Hematopoietic multipotent progenitor cell treated with erythropoietin and hydrocortisone succinate and interleukin-3 and kit ligand, for 15 days (in vitro differentiated cells): ENCODE measurements at places on chromosomes 6 and 20.

- DNase-seq, result no peak
Measured at GRCh38 chr6:167341665-167342655, 17.1 kb downstream of the TTLL2 start.

DNA sequence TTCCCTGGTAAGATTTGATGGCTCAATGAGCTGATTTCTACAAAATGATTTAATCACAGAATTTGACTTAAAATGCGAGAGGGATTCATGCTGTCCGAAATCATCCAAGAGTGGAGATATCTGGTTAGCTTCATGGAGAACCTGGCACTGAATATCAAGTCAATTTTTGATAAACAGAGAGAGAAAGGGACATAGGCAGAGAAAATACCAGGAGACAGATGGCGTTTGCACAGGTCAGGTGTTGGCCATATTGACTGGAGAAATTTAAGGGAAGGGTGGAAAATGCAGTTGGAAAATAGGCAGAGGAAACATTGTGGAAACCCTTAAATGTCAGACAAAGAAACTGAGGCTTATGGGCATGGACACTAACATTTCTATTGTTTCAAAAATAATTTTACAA is 47.0 kb downstream of the BCAS1 start:
- DNase-seq, result no peak

- DNase-seq, result no peak
Measured at GRCh38 chr6:29627755-29628418, 5.1 kb downstream of the GABBR1 start.

DNA sequence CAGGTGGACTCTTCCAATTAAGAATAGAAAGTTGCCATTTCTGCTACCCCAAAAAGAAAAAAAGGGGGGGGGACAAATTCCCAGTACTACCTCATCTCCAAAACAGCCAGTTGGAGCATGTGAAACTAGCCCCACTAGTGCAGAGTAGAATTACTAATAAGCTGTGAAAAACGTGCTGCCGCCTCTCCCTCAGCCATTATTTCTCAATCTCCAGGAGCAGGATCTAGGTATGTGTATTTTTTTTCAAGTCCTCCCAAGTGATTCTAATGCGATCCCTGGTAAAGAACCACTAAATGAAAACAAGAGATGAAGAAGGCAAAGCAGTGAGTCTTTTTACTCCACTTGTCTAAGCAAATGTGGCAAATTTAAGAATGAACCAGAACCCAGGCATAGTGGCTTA is 154.5 kb upstream of the SHLD1 start:
- no peak for DNase-seq

- DNase-seq, result no peak
Measured at GRCh38 chr6:139175389-139175948, 40.6 kb downstream of the HECA start.

DNA sequence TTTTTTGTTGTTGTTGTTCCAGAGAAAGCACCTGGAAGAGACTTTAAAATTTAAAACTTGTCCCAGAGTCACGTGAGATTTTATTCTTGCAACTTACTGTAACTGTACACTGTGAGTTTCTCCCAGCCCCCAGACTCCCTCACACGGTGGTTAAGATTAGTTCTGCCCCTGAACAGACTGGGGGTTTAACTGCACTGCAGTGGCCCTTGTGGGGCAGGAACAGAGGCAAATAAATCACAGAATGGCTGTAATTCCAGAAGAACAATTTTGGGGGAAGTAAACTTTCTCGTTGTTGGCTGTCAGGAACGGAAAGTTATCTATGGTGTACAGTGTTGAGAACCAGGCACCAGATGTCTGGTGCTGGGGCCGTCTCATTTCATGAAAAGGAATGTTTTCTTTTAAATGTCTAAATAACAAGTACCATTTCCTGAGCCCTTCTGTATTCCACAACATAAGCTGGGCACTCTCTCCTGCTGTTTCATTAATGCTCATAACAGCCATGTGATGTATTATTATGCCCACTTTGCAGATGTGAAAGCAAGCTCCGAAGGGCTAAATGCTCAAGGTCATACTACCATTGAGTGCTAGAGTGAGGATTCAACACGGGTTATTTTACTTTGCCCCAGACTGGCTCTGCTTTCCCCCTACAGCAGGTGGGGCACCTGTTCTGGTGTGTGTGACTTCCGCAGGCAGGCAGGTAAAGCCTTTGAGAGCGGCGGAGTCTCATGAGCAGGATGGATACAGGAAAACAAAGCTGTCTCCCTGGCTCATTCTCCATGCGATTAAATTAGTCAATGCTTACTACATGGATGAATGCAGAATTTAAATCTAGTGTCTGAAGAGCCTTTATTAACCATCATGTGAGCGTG is 30.5 kb downstream of the CNKSR3 start:
- DNase-seq, result no peak

DNA sequence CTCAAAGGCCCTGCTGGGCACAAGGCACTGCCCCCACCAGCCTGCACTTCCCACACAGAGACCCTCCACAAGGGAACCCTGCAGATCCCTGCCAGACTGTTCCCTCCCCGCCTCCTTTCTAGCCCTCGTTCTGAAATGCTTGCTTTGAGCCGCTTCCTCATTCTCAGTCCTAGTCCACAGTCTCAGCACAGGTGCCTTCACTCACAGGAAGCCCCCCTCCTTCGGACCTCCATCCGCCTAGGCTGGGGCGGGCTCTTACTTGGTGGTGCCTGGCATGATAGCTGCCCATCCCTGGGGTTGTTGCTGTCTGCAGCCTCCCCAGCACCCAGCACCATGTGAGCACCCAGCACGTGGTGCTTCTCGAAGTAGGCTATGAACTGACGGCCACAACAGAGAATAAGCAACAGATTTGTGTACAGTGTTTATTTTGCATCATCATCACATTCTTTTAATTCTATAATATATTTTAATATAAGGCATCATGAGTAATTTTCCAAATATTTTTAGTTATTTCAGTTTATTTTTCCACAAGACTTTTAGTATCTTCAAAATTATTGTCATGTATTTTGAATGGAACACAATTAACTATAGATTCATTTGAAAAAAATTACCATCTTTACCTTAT is 12.3 kb downstream of the CST5 start:
- no peak for DNase-seq

DNA sequence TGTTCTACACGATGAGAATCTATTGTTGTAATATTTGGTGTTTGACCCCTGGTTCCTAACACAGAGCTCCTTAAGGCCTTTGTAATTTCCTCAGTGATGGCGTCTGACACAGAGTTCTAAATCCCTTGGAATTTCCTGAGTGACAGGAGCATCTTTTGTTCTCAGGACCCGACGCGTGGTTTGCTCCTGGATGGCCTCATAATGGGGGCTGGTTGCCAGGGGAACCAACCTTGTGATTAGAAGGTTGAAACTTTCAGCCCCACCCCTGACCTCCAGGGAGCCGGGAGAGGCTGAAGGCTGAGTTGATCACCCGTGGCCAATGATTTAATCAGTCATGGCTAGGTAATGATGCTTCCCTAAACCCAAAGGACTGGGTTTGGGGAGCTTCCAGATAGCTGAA is 20.5 kb upstream of the ZNF133 start:
- DNase-seq, result no peak

- no peak for DNase-seq
Measured at GRCh38 chr6:151704383-151704782, 103.1 kb upstream of the ESR1 start.

DNA sequence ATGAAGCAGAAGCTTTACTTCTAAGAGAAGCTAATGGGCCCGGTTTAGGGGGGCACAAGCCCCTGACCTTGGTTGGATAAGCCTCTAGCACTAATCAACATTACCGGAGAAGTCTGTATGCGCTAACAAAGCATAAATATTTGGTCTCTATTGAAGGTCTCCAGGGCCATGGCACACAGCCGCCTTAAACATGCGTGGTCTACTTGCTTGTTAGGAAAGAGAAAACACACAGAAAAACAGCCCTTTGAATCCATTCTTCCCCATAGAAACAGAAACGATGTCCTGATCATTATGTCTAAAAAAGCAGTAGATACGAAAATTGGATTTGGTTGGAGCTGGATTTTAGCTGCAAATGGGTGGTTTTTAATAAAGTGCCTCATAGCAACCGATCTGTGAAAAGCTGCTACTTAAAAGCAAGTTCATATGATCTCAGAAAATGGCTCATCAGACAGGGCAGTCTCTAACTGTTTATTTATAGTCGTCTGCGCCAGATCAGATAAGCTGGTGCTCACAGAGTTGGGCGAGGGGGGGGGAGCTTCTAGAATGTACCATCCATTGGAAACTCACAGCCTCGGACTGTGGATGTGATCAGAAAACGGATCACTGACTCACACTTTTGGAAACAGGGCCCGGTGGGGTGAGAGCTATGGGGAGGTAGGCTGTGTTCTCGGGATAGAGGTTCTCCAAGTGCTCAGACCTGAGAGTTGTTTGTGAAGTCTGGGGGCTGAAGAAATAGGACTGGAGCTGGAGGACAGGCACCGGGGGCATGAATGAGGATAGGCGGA is 35.3 kb upstream of the APCDD1L start:
- DNase-seq, result no peak

- no peak for DNase-seq
Measured at GRCh38 chr6:43657221-43657802, 12.5 kb downstream of the RSPH9 start.

- DNase-seq, result no peak
Measured at GRCh38 chr6:31393932-31394331, 9.5 kb upstream of the MICA start.

- no peak for DNase-seq
Measured at GRCh38 chr6:11366183-11366933, 133.9 kb upstream of the NEDD9 start.

- DNase-seq, result no peak
Measured at GRCh38 chr6:153590411-153590810, 448.6 kb upstream of the OPRM1 start.

DNA sequence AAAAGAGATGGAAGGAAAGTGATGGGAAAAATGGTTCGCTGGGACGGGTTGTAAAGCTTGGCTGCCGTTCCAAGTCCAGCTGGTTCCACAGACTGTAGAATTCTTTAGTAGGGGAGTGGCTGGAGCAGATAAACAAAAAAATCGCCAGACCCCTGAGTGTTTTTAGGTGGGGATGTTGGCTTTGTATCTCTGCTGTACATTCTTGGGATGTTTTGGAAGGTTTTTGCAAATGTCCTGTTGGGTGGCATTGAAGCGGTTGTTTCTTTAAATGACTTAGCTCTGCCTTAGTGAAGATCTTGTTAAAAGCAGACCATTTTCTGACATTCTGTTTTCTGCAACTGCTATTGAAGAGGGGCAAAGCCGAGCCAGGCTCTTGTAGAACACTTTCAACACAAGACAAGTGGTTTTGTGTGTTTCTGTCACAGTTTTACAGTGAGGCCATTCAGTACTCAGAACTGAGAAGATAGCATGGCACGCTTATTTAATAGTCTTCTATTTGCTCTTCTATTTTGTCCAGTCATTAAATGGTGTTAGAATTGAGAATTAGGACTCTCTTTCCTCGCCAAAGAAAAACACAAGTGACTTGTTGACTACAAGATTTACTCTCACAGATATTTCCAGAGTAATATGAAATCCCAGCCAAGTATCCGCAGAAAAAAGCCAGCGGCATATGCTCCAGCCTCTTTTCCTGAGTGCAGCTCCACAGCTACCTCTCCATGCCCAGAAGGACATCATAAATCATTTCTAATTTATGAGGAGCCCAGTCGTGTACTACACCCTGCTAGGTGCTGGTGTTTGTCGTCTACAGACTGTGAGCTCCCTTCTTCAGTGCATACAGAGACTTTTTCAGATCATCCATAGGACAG is 65.8 kb downstream of the PHACTR2 start:
- no peak for DNase-seq

DNA sequence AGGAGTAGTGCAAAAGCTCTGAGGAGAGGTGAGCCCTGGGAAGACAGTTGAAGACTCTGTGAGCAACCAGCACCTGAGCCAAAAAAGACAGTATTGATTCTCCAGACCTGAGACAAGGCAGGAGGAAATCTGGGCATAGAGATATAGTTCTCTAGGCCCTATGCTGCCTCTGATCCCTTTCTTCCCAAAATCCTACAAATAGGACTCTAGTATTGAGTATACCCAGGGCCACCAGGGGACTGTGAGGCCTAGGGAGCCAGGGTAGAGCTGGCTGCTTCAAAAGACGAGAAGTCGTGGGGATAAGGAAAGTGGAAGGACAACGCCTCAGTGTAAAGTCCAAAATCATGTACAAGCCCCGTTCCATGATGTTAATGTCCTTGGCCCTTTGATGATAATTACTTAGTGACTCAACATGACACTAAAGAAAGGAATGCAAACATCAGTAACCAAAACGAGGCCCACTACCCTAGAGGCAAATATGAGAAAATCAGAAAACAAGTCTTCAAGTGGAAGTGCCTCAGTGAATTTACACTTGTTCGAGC is 197.3 kb upstream of the PROKR2 start:
- no peak for DNase-seq

DNA sequence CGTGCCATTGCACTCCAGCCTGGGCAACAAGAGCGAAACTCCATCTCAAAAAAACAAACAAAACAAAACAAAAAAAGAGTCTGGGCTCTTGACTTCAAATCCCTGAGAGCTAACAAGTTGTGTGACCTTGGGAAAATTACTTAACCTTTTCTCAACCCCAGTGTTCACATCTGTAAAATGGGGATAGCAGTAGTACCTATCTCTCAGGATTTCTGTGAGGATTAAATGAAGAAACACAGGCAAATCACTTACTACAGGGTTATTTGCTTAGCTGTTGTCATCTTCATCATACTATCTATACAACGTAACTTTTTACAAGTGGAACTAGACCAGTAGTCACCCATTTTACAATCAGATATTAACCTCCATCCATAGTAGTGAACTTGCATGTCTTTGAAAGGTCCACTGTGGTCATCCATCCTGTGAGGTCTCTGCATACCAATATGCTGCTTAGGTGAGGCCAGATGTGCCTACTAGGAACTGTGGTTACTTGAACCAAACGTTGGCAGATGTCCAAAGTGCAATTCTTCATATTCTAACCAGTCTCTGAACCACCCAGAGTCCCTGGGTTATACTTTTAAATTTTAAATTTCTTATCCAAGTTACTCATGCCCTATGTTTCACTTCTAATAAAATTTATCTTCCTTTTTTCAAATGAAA is 128.9 kb upstream of the BEND3 start:
- DNase-seq, result no peak

GRCh38 chr6:133964052-133964451 is 11.0 kb downstream of the TBPL1 start:
- peak; percentile 39 for DNase-seq

DNA sequence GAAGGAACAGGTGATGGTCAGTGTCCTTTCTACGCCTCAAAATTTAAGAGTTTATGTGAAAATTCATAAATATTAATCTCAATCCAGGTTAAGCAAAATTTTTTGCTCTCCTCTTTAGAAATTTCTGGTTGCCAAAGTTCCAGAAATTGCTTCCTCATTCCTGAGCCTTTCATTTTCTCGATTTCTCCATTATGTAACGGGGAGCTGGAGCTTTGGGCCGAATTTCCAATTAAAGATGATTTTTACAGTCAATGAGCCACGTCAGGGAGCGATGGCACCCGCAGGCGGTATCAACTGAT is 35.8 kb upstream of the PRND start:
- no peak for DNase-seq

DNA sequence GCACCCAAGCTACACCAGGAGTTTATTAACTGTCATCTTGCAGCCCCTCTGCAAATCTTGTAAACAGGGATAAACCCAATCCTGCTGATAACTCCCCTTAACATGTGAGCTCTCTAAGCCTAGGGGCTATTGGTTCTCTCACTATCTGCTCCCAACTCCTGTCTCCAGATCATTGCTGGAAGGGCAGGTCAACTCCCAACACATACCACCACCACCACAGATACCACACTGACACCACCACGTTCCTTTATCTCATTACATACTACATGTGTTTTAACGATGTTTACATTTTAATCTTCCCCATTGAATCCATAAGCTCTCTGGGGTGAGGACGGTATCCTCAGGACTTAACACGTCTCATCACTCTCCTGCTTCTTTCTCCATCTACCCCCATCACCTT is 51.8 kb downstream of the SIM1 start:
- no peak for DNase-seq
